Epithelial cell of esophagus (primary cell): ENCODE measurements at places on chromosomes 1 and 21.

- DNase-seq, result no peak
These were observed 56.7 kb upstream of the CD55 start for GRCh38 chr1:207264663-207265252.

DNA sequence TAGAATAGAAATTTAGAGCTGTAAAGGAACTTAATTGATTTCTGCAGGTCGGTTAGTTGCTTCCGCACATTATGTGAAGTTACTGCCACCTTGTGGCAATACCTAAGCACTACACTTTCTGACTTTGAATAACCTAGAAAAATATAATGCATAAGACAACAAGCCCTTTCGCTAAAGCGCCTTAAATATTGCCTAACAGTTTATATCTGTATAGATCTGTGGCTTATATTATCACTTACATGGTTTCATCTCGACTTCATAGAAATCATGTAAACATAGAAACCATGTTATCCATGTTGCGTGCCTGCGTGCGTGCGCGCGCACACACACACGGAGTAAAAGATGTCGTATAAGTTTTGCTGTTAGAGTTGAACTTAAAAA lies 10.9 kb upstream of the IFI16 start:
- peak; percentile 68 for DNase-seq

DNA sequence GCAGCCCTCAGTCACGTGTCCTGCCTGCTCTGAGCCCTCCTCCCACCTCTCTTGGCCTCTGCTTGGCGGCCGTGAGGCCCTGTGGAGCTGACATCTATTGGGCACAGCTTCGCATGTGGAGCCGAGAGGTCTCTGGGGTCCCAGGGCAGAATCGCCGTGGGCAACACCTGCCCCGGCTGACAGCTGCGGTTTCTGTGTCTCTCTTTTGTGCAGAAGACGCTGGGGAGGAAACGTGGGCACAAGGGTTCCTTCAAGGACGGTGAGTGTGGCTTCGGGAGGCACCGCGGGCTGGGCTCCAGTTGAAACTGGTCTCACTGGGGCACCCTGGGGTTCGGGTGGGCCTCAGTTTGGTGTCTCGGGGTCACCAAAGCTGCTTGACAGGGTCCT lies 11.5 kb downstream of the ARHGEF16 start:
- DNase-seq, result no peak

- DNase-seq, result no peak
These were observed 37.9 kb downstream of the DTL start for GRCh38 chr1:212073490-212073889.

DNA sequence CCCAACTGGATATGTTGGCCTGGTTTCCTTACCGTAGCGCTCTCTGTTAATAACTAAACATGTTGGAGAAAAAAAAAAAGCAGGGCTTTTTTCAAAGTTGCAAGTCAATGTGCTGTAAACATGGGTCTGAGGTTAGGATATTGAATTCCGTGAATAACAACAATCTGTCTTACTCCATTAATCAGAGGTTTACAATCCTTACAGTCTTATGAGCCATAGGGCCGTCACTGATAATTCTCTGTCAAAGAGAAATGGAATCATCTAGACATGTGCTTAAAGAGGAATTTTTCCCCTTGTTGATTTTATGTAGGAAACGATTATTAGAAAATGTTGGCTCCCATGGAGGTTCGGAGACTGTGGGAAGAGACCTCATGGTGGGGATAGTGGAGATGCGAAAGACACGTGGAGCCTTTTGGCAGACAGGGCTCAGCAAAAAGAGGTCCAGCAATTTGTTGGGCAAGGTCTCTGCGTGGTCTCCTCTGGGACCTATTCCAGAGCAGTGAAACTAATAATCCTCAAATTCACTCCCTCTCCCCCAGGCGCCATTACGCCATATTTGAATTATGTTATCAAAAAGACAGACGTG lies 83.5 kb upstream of the CLDN14 start:
- no peak for DNase-seq

GRCh38 chr1:53373246-53373645 lies 45.4 kb upstream of the LRP8 start:
- no peak for DNase-seq

DNA sequence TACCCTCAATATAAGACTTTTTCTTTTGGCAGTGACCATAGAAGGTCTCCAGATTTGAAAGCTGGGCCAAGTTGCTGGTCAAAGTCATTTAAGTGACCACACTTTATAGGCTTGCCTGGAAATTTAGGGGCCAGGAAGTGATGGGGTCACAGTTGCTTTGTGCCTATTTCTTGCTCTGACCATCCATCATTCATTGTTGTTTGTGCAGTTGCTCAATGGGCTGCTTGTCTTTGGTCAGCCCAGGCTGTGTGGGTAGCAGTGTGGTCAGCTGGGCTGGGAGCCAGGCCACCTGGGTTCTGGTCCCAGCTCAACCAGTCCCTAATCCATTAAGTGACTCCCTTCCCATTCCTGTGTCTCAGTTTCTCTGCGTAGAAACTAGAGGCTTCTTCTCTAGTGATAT lies 2.1 kb upstream of the OTUD7B start:
- DNase-seq, result no peak

GRCh38 chr1:65278376-65279069 lies 30.8 kb upstream of the DNAJC6 start:
- DNase-seq, result no peak

DNA sequence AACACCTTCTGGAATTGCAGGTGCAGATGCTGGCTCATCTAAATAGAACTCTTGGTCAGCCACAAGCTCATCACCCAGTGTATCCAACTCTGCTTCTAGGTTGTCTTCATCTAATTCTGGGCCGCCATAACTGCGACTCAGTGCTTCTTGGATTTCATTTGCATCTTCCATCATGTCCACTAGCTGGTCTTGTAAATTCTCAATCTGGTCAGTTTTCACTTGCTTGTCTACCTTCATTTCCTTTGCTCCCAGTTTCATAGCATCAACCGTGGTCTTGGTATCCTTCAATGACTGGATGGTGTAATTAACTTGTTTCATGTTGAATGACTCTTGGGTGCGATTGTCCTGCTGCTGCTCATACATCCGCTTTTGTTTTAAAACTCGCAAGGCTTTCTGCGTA lies 10.3 kb downstream of the ZBED6 start:
- no peak for DNase-seq

- no peak for DNase-seq
These were observed 108.1 kb upstream of the BACE2 start for GRCh38 chr21:41059871-41060270.

- peak; percentile 59 for DNase-seq
These were observed 30.6 kb upstream of the INSL5 start for GRCh38 chr1:66831529-66832239.

- DNase-seq, result peak; percentile 75
These were observed 15.7 kb downstream of the IFI6 start for GRCh38 chr1:27656157-27656893.

DNA sequence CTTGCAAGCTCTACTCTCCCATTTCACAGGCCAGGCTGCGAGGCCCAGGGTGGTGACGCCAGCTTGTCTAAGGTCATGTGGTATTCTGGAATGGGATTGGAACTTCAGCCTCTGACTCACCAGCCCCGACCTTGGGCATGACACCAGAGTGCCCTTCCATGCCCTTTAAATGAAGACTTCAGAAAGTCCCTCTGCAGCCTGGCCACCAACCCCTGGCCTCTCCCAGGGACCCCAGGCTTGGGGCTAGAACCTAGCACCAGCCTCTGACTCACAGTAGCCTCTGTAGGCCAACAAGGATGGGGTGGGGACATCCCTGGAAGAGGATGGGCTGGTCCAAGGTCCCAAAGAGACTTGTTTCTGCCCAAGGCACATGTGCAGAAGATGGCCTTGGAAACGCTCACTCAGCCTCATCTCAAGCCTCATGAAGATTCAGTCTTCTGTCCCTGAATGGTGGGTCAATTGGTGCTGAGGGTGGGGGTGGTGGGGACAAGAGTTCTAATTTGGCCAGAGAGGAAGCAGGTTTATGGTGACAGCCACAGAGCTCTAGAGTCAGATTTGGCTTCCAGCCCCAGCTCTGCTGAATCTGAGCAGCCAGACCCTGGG lies 36.1 kb upstream of the RUNX3 start:
- DNase-seq, result no peak

DNA sequence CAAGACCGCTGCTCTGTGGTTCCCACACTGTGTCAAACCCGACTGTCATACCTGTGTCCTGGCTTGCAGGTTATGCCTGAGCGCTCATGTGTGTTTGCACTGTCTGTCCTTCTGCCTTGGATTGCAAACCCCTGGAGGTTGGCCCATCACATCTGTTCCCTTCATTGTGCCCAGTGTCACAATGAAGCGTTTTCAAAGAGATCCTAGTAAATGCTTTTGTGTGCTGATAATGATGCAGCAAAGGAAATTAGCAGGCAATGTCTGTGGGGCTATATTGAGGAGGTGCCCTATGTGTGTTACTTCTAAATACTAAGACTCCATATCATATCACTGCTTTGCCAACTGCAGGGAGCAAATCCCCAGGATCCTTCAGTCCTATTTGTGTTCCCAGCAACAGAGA lies 424.4 kb upstream of the NFIA start:
- DNase-seq, result no peak

GRCh38 chr1:225480825-225481434 lies 53.1 kb upstream of the LBR start:
- peak; percentile 67 for DNase-seq

DNA sequence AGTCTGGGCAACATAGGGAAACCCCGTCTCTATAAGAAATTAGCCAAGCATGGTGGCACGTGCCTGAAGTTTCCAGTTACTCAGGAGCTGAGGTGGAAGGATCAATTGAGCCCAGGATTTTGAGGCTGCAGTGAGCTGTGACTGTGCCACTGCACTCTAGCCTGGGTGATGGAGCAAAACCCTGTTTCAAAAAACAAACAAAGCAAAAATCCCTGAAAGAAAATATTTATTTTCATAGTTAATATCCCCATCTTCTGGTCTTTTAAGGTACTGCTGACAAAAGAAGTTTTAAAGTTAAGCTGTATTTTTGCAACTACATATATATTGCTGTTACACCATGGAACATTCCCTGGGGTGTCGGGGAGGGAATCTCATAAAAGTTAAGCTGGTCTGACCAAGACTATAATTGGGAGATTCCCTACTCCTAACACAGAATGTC lies 26.0 kb downstream of the VAMP4 start:
- DNase-seq, result no peak

- DNase-seq, result no peak
These were observed 15.5 kb downstream of the PROX1 start for GRCh38 chr1:214003233-214003632.

DNA sequence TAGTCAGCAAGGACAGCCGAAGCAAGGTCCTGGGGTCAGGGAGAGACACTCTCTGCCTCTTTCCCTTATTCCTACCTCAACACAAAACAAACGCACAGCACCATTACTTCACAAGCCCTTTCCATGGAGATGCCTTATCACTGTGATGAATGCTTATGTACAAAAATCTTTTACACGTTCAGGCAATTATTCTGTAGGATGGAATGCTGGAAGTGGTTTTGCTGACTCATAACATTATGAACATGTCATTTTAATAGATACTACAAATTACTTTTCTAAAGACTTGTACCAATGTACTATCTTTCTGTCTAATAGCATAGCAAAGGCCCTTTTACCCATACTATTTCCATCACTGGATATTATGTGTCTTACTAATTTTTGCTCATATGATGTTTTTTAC lies 98.4 kb downstream of the TTLL7 start:
- peak; percentile 86 for DNase-seq

- no peak for DNase-seq
These were observed 416.3 kb upstream of the ESRRG start for GRCh38 chr1:217139513-217139912.

GRCh38 chr21:45406801-45407628 lies 2.0 kb downstream of the COL18A1 start:
- DNase-seq, result no peak

- DNase-seq, result peak; percentile 3
These were observed 14.7 kb upstream of the KRTAP21-1 start for GRCh38 chr21:30769724-30770431.

DNA sequence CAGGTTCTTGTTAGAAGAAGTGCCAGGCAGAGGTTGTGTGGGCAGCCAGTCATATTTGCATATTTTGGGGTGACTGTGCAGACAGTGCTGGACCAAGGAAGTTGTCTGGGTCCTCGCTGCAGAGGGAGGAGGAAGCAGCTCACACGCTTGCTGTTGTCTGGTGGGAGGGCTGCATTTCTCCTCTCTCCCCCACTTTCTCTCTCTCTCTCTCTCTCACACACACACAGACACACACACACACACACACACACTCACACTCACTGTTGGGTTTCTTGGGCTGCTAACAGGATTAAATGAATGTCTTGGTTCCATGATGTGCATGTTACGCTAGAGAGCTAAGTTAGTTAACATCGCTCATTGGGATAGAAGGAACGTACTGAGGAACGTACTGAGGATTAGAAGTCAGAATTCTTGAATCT lies 72.9 kb downstream of the AGPAT3 start:
- no peak for DNase-seq

DNA sequence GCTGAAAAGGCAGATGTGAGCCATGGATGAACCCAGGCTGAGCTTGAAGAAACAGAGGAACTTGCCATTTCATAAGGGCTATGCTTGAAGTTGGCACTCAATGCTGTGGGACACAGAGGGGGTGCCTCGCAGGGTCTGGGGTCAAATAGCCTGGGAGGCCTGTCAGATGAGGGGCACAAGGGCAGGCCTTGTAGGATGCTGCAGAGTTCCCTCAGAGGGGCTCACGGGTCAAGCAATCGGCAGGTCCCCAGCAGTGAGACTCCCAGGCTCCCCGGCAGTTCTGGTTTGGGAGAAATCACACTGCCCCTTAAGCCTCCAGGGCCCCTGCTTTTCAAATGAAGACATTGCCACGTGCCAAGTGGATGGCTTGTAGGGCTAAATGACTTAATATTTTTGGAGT lies 116.7 kb upstream of the GRIK3 start:
- DNase-seq, result no peak

DNA sequence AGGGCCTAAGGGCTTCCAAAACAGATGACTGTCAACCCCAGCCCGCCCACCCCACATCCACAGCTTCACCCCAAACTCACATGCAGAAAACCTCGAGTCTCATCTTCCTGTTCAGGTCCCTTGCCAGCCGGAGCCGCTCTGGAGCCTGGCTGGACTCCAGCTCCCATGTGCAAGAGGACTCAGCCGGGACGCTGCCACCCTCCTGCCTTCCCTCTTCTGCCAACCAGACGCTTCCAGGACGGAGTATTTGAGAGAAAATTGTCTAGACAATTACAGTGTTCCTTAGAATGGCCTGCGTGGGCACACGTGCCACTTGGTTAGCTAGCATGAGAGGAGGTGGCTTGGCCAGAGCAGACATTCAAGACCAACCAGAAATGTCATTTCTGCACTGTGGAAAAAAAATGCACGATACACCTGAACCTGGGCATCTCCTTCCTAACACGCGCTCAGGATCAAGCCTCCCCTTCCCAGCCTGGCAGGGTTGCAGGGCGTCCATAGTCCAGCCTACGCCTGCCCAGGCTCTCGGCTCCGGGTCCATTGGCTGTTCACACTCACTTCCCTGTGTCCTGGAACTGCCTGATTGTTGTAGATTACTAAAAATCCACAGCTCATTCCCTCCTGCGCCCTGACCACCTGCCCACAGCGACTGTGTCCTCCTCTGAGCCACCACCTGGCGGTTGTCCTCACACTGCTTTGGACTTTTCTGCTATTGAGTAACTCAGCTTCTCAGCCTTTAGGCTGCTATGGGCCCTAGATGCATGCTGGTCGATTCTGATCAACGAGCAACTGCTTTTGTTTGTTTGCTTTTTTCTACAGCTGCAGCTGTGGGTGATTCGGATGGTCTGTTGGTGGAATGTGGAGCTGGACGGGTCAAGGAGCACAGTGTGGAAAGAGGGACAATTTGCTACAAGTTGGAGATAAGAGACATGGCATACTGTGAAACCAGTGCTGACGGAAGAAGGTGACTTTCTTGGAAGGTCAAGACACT lies at the start of gene CLDN14:
CLDN14 (minus strand) TSS at position 708 of the 988 bp plus-strand sequence. CDS start 18,427 bp downstream, outside the sequence.
- DNase-seq, result peak; percentile 19

GRCh38 chr1:225896937-225897549 lies 8.1 kb upstream of the LEFTY1 start:
- peak; percentile 86 for DNase-seq
